ENCODE measurements at places on chromosomes 5 and 9.

GRCh38 chr5:56963246-56963645, 11.3 kb upstream of the MIER3 start:
- DNase-seq: no peak

- no peak for DNase-seq
These were observed 100.8 kb downstream of the DMXL1 start for GRCh38 chr5:119171686-119172085.

- DNase-seq: no peak
These were observed 192.6 kb upstream of the IL12B start for GRCh38 chr5:159522841-159523240.

GRCh38 chr5:57895766-57896165, 413.2 kb upstream of the ACTBL2 start:
- no peak for DNase-seq

DNA sequence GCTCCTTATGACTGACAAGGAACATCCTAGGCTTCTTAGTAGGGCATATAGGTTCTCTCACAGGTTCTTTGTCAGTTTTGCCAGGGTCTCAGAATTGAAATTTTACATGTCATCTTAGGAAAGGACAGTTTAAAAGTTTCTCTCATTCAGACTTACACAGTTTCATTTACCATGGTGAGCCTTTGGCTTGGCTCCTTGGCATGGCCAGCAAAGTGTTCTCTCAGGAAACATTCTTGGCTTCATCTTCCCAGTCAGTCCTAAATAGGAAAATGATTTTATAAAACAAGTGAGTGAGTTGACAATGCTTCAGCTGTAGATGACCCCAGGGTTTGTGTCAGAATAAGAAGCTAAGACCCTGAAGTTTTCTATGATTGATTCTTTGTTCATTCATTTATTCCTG, 191.6 kb downstream of the PCSK5 start:
- no peak for DNase-seq

- DNase-seq: no peak
These were observed 5.7 kb downstream of the NEURL1B start for GRCh38 chr5:172646716-172647285.

- no peak for DNase-seq
These were observed 53.1 kb downstream of the LIX1 start for GRCh38 chr5:97089149-97089801.

- DNase-seq: no peak
These were observed 534.1 kb downstream of the ANXA1 start for GRCh38 chr9:73685786-73686185.

- DNase-seq: no peak
These were observed 36.2 kb upstream of the GABRP start for GRCh38 chr5:170747357-170747756.

DNA sequence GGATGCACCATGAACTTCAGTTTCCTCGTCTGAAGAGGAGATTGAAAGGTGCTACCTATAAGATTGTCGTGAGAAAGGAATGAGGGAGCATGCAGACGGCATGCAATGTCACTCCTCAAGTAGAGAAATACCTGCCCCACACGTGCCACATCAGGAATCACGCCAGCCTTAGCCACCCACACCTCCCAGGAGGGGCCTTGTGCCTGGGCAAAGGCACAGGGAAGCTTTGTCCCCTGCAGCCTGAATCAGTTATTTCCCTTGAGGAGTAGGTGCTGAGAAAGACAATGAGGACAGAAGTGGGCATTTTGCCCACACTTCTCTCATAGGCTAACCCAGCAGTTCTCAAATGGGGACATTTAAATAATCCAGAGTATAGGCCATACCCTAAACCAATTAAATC, 31.0 kb downstream of the FSTL4 start:
- no peak for DNase-seq

- DNase-seq: no peak
These were observed 10.4 kb downstream of the EPB41L4B start for GRCh38 chr9:109310486-109310901.

- no peak for DNase-seq
These were observed 22.7 kb downstream of the JADE2 start for GRCh38 chr5:134547999-134548658.

GRCh38 chr5:109723606-109724005, 33.9 kb downstream of the MAN2A1 start:
- DNase-seq: no peak

- DNase-seq: no peak
These were observed 25.2 kb downstream of the TGFBR1 start for GRCh38 chr9:99130069-99130468.

- no peak for DNase-seq
These were observed 586.2 kb downstream of the ZNF608 start for GRCh38 chr5:124160265-124160664.

Measured in stimulated activated CD8-positive, alpha-beta memory T cell treated with anti-CD3 and anti-CD28 coated beads, Interleukin-2, amount 100 ng/mL, for 1 hour (primary cell).